ENCODE measurements at places on chromosomes 7 and 10.

DNA sequence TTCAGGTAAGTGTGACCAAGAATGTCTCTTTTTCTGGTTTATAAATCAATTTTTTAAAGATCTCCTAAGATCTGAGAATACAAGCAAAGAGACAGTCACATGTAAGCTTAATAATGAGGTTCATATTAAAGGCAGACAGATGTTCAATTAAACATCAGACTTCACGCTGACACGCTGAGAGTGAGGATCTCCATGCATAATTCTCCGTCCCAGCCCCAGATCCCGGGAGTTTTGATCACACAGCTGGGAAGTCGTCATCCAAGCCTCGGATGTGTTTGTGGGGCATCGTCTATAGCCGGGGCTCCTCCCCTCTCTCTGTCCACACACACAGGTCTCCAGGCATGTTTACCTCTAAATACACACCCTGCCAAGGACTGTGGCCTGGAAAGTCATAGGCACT lies 223.2 kb downstream of the PTPRN2 start:
- no peak for DNase-seq

- DNase-seq, result no peak
Measured at GRCh38 chr7:93185303-93186027, 37.3 kb upstream of the SAMD9L start.

- DNase-seq, result no peak
Measured at GRCh38 chr10:103231047-103231551, 14.6 kb upstream of the RPEL1 start.

- DNase-seq, result no peak
Measured at GRCh38 chr7:17939211-17939605, 1.1 kb downstream of the SNX13 start.

- no peak for DNase-seq
Measured at GRCh38 chr10:115956225-115957011, 316.6 kb downstream of the GFRA1 start.

- no peak for DNase-seq
Measured at GRCh38 chr10:75197906-75198305, 12.7 kb upstream of the VDAC2 start.

GRCh38 chr7:154857240-154857639 lies 145.7 kb downstream of the PAXIP1 start:
- DNase-seq, result no peak

DNA sequence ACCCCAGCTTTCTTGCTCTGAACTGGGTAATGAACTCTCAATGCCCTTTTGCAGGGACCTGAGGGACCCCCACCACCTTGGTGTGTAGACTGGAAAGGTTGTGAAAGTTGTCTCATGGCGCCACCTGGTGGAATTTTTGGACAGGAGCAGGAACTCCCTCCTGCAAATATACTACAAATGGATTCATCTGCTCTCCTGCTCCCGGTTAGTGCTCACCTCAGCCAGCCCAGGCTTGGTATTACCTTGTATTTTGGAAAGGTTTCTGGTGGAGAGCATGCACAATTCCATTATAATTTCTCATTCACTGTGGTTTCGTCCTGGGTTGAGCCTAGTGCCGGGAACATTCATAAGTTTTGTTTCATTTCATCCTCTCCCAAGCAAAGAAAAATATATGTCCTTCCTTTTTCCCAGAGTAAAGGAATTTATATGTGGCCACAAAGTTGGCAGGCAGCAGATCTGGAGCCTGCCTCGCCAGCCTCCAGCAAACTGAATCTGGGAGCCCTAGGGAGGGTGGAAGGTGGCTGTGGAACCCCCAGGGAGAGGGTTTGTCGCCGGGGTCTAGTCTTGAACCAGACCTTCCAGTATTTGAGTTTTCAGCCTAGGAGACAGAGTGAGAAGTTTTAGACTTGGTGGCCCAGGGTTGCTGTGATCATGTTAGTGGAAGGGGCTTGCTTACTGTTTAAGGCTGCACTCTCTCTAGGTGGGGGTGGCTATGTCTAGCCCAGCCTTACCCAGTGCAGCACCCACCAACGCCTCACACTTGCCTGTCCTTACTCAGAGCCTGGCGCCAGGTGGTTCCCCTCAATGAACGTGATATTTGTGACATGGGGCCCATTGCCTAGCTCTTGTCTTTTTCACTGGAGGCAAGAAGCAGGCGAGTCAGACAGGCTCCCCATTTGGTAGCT lies 9.5 kb downstream of the FAM241B start:
- DNase-seq, result peak; percentile 65

DNA sequence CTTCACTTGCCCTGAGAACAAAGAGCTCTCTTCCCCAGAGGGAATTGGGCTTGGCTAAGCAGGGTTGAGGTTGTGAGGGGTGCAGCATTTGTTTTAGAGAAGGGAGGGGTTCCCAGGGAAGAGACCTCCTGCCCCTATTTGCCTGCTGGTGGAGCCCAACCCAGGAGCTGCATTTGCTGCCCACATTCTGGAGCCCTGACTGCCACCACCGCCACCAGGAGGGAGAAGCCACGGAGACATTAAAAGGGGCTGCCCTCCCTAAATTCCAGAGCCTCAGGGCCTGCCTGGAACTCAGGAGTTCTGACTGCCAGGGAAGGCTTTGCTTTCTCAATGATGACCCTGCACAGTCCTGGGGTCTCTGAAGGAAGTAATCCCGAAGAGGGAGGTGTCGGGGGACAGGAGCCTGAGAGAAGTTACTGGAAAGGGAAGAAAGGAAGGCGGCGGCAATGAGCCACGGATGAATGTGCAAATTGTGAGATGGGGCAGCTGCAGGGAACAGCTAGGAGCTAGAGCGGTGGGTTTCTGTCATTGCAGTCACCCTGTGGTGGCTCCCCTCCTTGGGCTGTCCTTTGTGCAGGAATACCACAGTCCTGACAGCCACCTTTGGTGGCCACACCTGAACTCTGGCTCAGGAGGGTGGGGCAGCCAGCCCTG lies 51.3 kb downstream of the NEURL1 start:
- DNase-seq, result no peak

- DNase-seq, result no peak
Measured at GRCh38 chr10:71438761-71439160, 42.0 kb downstream of the CDH23 start.

DNA sequence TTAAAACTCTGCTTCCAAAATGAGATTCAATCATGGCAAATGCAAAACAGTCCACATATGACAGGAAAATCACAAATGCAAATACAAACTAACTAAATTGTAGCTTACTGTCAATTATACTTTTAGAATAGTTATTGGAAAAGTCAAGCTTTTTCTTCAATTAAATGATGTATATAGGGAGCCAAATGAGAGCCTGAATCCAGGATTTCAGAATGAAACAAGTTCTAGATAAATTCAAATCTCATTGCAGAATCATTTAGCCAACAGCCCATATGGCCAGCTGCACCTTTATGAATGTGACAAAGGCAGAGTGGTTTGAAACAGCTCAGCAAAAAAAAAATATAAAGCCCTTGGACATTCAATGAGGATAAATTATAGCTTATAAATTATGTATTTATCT lies 82.2 kb upstream of the SCIN start:
- no peak for DNase-seq

DNA sequence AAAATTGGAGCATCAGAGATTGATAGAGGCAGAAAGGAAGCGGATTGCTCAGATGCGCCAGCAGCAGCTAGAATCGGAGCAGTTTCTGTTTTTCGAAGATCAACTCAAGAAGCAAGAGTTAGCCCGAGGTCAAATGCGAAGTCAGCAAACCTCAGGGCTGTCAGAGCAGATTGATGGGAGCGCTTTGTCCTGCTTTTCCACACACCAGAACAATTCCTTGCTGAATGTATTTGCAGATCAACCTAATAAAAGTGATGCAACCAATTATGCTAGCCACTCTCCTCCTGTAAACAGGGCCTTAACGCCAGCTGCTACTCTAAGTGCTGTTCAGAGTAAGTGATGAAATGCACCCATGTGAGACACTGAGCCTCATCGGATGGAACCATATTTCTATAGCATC lies 33.1 kb downstream of the STAMBPL1 start:
- DNase-seq, result no peak

GRCh38 chr7:99040104-99040958 lies 103.6 kb downstream of the SMURF1 start:
- peak; percentile 50 for DNase-seq

DNA sequence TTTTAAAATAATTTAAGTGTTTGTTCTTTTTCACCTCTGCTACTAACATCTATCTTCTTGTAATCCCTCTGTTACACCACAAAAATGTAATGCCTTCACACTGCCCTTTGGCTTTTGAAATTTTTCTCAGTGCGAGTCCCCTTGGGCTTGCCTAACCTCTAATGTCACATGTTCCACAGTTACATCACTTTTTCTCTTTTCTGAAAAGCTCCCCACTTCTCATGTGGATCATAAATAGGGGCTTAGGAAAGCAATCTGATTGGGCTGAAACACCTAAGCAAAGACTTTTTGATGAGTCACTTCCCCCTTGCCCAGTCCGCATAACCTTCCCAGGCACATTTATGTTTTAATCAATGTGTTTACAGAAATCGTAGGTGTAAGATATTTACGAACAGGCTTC lies 288.2 kb downstream of the IPMK start:
- DNase-seq, result no peak

DNA sequence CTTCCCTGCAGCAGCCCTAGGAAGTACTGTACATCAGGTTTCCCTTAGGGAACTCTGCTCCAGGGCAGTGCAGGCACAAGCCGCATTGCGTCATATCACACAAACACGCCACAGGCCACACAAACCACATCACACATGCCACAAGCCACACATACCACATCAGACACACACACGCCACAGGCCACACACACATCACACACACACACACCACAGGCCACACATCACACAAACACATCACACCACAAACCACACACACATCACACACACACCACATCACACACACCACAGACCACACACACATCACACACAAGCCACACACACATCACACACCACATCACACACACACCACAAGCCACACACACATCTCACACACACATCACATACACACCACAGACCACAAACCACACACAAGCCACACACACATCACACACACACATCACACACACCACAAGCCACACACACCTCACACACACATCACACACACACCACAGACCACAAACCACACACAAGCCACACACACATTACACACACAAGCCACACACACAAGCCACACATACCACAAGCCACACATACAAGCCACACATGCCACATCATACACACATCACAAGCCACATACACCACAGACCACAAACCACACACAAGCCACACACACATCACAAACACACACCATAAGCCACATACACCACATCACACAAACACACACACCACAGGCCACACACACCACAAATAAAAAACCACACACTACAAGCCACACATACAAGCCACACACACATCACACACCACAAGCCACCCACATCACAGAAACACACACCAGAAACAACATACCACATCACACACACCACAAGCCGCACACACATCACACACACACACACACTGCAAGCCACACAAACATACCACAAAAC lies 53.4 kb downstream of the TMEM209 start:
- no peak for DNase-seq

- no peak for DNase-seq
Measured at GRCh38 chr7:78383096-78383880, 584.7 kb downstream of the PHTF2 start.
